Fibroblast of mammary gland (primary cell): ENCODE measurements at places on chromosomes 3 and 15.
A peak's percentile ranks its signal among the peaks of the same experiment; 100 is the strongest.

GRCh38 chr3:170726976-170727661 lies 141.2 kb upstream of the SLC7A14 start:
- DNase-seq, result peak; percentile 94

- DNase-seq, result no peak
These were observed 26.9 kb downstream of the TRIM69 start for GRCh38 chr15:44763187-44763586.

- peak; percentile 94 for DNase-seq
These were observed 19.4 kb downstream of the GXYLT2 start for GRCh38 chr3:72907131-72907711.

GRCh38 chr15:69141286-69141701 lies 19.1 kb upstream of the GLCE start:
- no peak for DNase-seq

GRCh38 chr3:37536840-37537239 lies 324.8 kb upstream of the CTDSPL start:
- DNase-seq, result no peak

DNA sequence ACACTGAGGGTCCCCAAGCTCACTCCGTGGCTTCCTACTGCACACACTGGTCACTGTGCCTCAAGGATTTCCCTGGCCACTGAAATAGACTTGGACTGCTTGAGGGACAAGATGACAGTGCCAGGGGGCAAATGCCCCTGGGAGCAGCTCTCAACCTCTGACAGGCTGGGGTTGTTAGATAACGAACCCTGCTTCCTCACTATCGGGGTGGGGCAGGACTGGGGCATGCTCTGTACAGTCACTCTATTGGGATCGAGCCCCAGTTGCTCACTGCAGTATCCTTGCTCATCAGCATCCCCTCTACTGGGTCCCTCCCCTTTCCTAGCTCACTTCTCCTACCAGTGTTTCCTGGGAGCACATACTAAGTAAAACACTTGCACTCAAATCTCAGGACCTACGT lies 610.8 kb downstream of the NTRK3 start:
- no peak for DNase-seq

DNA sequence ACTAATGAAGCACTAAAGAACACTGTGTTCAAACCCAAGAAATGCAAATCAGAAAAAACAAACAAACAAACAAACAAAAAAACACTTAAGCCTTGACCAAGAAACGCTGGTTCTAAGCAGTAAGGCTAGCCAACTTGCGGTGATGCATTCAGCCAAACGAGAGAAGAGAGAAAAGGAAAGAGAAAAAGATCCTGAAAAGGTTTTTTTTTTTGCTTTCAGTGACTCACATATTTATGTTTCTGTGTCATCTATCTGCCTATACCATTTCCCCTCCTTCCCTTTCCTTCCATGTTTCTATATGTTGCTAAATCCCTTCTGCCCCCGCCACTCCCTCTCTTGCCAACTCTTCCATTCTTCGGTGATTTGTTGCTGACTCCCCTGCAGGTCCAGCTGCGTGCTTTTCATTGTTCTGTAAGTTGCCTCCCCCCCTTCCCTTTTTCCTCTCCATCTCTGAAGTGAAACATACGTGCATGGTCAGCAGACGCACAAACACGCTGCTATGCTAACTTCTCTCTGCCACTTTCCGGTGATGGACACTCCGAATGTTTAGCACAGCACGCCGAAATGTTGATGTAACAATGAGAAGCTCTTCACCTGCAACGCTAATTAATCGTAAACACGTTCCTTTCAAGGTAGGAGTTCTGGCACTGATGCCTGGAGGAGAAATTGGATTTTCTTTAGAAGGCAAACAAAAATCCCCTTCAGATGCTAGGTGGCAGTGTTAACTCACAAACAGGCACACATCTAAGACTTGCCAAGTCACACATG lies 154.4 kb downstream of the TUSC7 start:
- peak; percentile 71 for DNase-seq

DNA sequence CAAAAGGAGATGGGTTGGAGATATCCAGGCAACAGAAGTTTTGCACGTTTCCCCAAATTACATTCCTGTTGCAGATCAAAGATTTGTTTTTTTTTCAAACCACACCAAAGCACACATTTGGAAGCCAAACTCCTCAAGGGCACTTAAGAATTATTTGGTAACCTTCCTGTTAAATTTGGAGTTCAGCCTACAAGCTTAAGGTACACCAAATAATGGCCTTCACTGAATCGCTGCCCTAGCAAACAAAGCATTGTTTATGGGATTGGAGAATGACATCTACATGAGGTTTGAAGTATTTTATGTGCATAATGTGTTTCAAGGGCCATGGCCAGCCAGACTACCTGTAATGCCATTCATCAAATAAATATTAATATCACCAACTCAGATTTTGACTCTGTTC lies 357.9 kb downstream of the RORA start:
- no peak for DNase-seq

- DNase-seq, result no peak
These were observed 32.4 kb upstream of the FNDC3B start for GRCh38 chr3:172007065-172007370.

DNA sequence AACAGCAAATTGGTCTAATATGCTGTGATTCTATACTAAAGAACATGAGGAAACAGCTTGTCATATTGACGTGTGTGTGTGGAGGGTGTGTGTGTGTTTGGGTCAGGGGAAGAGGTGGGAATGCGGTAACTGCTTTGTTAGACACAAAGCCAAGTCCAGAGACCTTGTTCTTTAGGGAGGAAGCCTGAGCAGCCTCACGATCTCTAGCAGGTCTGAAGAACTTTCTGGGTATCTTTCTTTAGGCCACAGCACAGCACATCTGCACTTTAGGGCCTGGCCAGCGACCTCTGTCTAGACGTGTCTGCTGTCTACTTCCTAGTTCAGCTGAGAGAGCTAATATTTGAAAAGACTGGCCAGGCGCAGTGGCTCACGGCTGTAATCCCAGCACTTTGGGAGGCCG lies 220.0 kb upstream of the TPRG1 start:
- DNase-seq, result no peak

- DNase-seq, result peak; percentile 8
These were observed 282.5 kb upstream of the TRIM42 start for GRCh38 chr3:140395134-140396075.

GRCh38 chr3:172125963-172126457 lies 86.6 kb downstream of the FNDC3B start:
- peak; percentile 92 for DNase-seq

DNA sequence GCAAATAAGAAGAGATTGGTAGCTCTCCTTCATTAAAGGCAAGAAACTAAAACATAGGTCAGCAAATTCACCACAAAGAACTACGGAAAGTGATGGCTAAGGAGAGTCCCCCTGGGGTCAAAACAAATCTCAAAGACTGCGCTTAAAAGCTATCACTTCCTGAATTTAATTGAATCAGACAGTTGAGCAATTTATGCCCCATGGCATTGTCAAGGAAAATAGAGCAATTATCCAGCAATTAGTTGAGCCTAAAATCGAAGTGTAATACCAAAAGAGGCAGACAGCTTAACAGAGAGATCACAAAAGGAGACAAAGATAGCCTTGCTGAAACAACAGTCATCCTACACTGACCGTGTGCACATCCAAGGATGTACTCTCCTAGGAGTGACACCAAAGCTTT lies 74.4 kb upstream of the SCN10A start:
- DNase-seq, result no peak

DNA sequence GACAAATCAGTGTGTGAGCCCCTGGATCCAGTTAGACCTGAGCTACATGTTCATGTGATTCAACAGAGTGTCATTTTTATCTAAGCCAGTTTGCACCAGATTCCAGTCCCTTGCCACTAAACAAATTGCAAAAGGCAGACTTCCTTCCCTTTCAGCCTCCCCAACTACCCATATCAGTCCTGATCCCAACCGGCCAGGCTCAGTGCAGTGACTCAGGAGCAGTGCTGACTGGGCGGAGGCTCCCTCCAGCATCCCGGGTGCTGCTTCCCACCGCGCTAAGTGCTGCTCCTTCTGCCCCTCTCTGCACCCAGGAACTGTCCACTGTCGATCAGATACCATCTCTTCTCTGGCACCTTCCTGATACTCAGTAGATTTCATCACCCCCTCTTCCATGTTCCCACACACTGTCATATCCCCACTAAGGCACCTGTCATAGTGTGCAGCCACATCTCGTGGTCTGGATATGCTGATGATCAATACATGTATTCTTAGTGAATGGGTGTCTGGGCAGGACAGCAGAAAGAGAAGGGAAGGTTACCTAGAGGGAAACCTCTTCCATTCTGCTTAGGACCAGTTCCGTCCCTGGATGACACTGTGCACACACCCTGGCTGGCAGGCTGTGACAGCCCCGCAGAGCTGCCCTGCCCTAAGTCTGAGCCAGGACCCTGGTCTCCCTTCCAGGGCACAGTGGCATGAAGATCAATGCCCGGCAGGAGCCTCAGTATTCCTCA lies 108.8 kb upstream of the RAD18 start:
- DNase-seq, result no peak

GRCh38 chr3:37627951-37628620 lies 233.6 kb upstream of the CTDSPL start:
- no peak for DNase-seq

- no peak for DNase-seq
These were observed 51.7 kb downstream of the CNTN3 start for GRCh38 chr3:74562558-74563269.

DNA sequence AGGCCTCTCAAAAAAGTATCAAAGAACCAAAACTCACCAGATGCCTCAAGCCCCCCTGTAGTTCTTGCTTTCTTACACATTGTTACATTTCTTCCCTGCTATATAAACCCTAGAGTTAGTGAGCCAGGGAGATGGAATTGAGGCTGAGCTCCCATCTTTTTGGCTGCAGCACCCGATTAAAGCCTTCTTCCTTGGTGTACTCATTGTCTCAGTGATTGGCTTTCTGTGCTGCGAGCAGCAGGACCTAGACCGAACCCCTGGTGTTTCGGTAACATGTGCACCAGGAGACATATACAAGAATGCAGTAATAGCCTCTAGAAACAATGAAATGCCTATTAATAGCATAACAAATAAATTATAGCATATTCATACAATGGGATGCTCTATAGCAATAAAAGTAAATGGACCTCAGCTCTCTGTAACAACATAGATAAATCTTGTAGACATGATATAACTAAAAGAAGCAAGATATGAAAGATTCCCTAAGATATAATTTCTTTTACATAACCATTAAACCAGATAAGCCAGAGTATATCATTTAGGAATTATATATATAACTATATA lies 174.0 kb downstream of the NEK11 start:
- DNase-seq, result no peak

DNA sequence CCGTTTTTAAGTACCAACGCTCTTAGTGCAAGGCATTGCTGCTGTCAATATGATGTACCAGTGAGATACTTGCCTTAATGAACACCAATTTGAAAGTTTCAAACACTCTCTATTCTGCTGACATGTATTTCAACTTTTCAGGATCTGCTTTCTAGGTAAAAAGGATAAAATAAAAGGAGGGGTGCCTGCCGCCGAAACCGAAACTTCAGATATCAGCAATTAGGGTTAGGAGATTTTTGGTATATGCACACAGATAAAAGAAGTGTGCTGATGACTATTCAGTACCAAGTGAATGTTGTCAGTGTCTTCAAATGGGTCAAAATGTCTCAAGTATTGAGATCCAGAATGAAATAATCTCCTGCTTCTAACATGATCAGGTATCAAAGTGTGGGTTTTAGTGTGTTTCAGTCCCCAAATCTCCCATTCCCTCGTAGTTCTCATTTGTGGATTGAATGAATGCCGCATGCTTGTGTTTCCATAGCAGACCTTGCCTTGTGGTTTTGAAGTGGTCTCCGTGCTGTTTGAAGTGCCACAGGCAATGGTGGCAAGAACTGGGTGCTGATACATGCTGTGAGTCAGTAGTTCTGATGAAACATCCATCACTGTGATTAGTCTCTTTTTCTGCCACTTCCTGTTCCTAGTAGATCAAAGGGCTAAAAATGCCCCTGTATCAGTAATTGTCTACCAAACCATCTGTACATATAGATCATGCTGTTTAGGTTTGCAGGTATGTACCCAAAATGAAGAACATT lies 22.5 kb downstream of the CHST14 start:
- DNase-seq, result peak; percentile 34

DNA sequence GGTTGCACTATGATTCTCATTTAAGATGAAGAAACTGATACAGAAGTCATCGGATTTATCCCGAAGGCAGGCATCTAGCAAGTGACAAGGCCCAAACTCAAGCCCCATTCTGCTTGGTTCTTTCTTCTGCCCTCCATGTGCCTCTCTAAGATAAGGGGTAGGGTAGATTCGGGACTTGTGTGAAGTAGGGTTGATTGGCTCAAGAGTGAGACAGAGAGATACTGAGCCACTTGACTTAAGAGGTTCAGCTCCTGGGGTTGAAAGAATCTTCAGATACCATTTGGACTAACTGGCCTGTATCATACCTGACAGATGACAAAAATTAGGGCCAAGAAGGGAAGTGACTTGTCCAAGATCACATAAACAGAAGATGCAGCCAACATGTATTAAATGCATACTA lies 891 bp downstream of the RFT1 start:
- no peak for DNase-seq

DNA sequence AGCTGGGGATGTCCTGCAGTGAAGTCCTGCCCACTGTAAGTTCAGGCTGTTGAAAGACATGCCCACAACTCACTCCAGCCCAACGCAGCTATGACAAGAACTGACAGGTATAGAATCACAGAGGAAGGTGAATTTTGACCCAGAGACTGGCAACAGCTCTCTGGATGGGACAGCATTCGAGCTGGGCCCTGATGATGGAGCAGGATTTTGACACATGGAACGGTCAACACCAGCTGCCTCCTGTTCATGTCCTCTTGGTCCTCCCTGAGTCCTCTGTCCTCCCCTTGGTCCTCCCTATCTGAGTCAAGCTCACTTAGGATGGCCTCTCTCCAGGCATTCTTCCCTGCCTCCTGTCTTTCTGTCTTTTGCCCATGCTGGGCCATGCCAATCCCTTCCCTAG lies 15.2 kb upstream of the ACAN start:
- no peak for DNase-seq

GRCh38 chr3:66938338-66938963 lies 59.7 kb upstream of the KBTBD8 start:
- peak; percentile 62 for DNase-seq

- peak; percentile 64 for DNase-seq
These were observed 1043.6 kb downstream of the TUSC7 start for GRCh38 chr3:117752984-117753717.

DNA sequence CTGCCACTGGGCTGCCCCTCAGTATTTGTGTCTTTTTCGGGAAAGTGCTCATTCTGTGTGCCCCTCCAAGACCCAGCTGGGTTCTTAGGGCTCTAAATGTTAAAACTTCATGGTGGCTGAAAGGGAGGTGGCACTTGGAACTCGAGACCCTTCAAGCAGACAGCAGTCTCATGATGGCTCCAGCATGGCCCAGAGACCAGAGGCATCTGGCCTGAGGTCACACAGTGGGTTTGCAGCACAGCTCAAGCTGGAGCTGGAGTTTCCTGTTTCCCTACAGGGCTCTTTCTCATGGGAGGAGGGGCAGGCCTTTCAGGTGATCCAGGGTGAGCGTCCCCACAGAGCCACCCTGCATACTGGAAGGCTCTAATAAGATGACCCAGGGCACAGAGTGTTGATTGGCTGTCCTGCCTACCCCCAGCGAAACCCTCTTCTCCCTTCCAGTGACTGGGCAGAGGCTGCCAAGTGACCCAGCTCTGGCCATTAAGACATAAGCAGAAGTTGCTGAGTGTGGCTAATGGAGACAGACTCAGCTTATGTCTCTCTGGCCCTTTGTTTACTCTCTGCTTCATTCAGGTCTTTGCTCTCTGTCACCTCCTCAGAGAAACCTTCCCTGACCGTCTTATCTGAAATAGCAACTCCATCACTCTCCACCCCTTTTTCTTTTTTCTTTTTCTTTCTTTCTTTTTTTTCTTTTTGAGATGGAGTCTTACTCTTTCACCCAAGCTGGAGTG lies 166.6 kb upstream of the SMAD3 start:
- DNase-seq, result no peak
